A549 treated with RU486 at 1 μM for 4 hours (cell line): ENCODE measurements at places on chromosomes 2 and 18. TPM values are rescaled to one million over a fixed set of nuclear protein-coding genes. Genes with fewer than 3 reads are reported as not detected.

The LTBP1 gene
- total RNA-seq = 15.7 to 28.3 TPM (median 26.4 TPM) in 5 replicates

The NTSR2 gene
- total RNA-seq = not detected in 5 replicates

The G6PC2 gene
- total RNA-seq = not detected in 5 replicates

The EVA1A gene
- total RNA-seq = 12.3 to 18.2 TPM (median 14.5 TPM) in 5 replicates

The CNDP1 gene
- not detected in 5 replicates for total RNA-seq

The TMEM169 gene
- 0.32 to 0.47 TPM (median 0.38 TPM) in 5 replicates for total RNA-seq
